ENCODE measurements at places on chromosomes 7 and 10. TPM values are rescaled to one million over a fixed set of nuclear protein-coding genes. Genes with fewer than 3 reads are reported as not detected.

PLPP4 gene
- total RNA-seq, result not detected

DNA sequence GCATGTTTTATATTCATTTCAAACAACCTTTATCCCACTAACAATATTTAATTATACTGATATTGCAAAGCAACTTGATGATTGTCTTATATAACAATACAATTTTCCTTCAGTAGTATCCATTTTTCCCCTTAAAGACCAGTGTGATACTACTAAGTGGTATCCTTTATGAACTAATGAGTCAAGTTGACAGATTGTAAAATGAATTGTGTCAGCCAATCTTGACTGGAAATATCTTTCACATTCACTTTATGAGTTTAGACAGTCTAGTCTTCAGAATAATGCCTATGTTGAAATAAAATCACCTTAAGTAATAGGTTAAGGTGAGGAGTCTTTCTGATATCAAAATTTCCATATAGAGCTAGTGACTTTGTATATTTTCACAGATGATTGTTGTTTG, 950.0 kb upstream of the CELF2 start:
- H3K27ac ChIP-seq, result no peak overlapping the region
- no peak overlapping the region for H3K4me3 ChIP-seq
- H3K27me3 ChIP-seq, result no peaks in the 10 kb centered on the region
- DNase-seq, result no peak
- H3K36me3 ChIP-seq, result no peaks in the 10 kb centered on the region

DNA sequence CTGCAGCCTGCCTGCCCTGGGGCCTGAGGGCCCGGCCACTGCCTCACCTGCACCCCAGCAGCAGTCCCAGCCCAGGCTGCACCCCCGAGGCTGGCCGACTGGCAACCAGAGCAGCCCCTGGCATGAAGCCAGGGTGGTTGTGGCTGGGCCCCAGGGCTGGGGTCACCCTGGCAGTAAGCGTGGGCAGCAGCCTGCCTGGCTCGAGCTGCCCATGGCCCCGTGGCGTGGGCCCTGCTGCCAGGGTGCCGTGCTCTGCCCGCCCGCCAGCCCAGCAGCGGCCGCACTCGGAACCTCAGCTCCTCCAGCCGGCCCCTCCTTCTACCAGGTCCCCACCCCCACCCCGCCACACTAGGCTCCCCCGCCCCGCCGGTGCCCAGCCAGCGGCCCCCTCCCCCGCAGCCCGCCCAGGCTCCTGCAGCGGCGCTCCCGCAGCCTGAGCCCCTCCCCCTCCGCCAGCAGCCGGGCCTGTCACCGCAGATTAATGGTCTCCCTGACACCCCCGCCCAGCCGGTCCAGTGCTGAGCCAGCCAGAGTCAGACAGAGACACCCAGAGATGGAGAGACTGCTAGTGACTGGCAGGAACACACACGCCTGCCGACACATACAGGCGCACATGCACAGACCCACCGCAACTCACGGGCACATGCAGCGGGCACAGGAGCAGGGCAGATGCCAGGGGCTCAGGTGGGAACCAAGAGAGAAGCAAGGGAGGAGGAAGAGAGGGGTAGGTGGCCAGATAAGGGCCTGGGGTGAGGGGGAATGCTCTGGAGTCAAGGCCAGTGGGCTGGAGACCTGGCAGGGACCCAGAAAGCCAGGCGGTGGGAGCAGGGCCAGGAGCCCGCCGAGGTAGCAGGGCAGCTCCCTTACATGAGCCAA, 22.4 kb downstream of the KCNH2 start:
- H3K27ac ChIP-seq, result no peak overlapping the region
- no peaks in the 10 kb centered on the region for H3K27me3 ChIP-seq
- peak; percentile 14 for DNase-seq
- no peak overlapping the region for H3K4me3 ChIP-seq
- no peaks in the 10 kb centered on the region for H3K36me3 ChIP-seq

DNA sequence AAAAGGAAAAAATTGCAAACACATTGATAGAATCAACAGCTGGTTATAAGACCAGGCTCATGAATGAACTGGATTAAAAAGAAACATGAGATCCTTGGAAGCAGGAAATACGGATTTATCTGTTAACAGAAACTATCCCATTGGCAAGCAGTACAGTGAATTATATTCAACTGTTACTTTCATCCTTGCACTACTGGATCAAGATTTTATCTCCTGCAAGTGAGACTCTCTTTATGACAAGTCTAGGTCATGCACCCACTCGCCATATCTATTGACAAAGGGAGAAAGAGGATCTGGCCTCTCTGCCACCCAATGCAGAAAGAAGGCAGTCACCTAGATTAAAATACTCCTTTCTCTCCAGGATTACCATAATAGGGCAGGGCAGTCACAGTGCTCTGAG, 41.4 kb downstream of the CSTF2T start:
- no peak overlapping the region for H3K27ac ChIP-seq
- H3K36me3 ChIP-seq, result no peaks in the 10 kb centered on the region
- no peak overlapping the region for H3K4me3 ChIP-seq
- no peaks in the 10 kb centered on the region for H3K4me1 ChIP-seq

DNA sequence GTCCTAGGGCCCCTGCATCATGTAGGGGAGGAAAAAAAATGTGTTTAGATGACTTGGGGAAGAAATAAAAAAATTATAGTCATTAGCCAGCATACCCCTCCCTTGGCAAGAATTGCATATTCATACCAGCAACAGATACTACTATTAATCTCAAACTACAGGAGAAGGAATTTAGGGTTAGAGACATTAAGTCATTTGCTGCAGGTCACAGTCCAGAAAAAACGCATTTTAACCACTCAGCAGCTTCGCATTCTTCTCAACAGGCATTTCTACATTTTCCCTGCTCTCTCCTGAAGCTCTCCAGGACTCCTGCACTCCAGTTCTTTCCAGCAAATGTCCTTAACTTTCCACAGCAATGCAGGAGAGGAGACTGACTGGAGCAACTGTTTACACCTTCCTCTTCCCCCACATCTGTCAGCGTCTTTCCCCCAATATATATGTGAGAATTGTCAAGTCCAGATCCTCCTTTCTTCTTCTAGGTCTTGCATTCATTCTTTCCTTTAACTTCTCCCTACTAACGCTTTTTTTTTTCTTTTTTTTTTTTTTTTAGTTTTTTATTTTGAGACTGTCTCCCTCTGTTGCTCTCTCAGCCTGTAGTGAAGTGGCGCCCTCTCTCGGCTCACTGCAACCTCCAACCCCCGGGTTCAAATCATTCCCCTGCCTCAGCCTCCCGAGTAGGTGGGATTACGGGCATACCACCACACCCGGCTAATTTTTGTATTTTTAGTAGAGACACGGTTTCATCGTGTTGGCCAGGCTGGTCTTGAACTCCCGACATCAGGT, 35.6 kb downstream of the PRPS1L1 start:
- no peak overlapping the region for H3K27ac ChIP-seq
- no peaks in the 10 kb centered on the region for H3K27me3 ChIP-seq
- H3K4me1 ChIP-seq, result peaks cover 30% of the 10 kb centered on the region
- no peak for DNase-seq
